Cortex of kidney (tissue), 1 donor: ENCODE measurements at places on chromosomes 4 and X.

DNA sequence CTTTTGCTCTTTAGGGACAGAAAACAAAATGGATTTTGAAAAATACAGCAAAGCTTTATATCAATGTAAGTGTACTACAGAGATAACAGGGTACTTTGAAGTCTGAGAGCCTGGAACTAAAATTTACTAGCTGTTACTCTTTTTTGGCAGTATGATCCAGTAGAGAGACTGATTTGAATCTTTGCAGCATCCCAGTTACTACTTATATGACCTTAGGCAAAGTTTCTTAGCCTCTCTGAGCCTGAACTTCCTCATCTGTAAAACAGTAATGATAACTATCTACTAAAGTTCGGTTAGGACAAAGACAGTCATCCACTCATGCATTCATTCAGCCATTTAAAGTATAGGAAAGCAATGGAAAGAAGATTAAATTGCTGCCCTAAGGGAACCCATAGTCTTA lies 10.1 kb downstream of the BRWD3 start:
- DNase-seq, result no peak

DNA sequence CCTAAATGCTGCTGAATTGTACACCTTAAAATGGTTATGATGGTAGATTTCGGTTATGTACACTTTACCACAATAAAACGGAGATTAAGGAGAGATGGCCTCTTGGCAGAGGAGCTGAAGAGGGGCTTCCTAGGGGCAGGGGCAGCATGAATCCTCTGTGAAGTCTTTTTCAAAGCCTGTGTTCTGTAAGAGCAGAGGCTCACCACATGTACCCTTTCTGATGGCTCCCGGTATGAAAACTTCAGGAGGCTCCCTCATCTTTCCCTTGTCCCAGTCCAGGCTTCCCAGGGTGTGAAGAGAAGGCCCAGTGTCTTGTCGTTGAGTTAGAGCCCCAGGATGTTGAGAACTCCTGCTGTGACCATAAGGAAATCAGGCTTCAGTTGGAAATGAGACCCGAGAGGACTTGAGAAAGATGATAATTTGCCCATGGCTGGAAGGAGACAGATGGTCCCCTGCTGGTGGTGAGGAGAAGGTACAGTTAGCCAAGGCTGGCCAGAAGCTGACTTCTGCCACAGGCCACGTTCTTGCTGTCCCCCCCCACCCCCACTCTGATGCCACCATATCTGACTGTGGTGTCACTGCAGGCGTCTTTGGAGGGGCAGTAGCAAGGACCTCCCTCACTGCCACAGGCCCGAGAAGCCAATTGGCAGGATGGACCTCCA lies 31.8 kb upstream of the MTM1 start:
- no peak for DNase-seq

DNA sequence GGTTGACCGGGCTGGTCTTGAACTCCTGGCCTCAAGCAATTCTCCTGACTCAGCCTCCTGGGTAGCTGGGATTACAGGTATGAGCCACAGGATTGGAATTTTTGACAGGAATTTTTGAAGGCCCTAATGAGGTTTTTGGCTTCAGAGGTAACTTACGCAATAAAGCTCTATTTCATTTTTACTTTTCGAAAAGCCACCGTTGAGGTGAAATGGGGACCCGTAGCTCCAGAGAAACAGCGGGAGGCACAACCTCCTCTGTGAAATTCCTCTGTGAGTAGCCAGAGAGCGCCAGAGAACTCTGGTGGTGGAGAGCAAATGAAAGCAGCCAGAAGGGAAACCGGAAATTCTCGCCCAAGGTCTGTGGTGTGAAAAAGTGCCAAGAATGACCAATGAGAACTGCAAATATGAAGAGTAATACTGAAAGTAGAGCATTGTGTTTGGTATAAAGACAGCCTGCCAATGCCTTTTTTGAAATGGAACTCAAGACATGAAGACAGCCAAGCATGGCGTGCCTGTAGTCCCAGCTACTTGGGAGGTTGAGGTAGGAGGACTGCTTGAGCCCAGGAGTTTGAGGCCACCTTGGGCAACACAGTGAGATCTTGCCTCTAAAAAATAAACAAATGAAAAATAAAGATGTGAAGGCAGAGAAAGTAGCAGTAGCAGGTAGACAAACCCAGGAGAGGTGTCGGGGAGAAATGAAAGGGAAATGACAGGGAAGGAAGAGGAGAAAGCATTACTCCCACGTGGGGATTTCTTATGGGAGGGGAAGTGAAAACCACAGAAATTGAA lies 33.0 kb upstream of the TMEM131L start:
- no peak for DNase-seq

- DNase-seq, result no peak
Measured at GRCh38 chr4:141140391-141141200, 7.3 kb upstream of the RNF150 start.

DNA sequence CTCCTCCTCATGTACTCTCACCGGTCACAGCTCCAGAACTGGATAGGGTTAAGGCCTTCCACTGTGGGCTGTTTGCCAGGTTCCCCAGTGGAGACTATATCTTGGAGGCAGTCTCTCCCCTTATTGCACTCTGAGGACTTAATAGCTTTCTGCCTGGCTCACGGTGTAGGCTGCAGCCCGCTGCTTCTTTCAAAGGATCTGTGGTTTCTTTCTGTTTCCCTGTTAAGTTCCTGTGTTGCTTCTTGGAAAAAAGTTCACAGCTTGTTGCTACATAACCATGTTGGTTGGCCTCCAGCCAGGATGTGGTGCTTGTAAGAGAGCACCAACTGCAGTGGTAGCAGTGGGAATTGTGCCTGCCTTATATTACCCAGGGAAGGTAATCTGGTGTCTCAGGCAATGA lies 24.9 kb upstream of the ZDHHC15 start:
- no peak for DNase-seq

DNA sequence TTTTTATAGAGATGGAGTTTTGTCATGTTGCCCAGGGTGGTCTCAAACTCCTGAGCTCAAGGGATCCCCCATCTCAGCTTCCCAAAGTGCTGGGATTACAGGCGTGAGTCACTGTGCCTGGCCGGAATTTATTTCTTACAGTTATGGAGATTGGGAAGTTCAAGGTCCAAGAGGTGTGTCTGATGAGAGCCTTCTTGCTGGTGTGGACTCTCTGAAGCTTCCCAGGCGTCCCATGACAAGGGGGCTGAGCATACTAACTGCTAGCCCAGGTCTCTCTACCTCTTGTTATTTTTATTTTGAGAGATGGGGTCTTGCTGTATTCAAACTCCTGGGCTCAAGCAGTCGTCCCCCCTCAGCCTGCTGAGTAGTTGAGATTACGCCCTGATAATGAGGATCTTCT lies 2.9 kb upstream of the NSD2 start:
- no peak for DNase-seq

DNA sequence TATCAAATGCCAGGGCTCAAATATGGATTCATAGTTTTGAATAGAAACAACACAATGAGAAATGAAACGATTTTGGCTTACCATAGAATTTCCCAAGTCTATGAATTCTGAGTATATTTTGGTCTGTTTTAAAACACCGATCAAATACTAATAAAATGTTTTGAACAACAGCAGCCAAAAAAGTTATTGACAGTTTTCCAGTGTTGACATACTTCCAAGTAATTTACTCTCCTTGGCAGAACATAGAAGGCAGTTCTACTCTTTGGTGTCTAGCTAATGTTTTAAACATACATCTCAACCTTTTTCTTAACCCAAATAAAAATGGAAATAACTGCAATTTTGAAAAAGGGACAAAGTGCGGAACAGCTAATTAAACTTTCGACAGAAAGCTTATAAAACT lies 1419.8 kb downstream of the ADGRL3 start:
- no peak for DNase-seq
